ENCODE measurements at places on chromosomes 11 and 22.

DNA sequence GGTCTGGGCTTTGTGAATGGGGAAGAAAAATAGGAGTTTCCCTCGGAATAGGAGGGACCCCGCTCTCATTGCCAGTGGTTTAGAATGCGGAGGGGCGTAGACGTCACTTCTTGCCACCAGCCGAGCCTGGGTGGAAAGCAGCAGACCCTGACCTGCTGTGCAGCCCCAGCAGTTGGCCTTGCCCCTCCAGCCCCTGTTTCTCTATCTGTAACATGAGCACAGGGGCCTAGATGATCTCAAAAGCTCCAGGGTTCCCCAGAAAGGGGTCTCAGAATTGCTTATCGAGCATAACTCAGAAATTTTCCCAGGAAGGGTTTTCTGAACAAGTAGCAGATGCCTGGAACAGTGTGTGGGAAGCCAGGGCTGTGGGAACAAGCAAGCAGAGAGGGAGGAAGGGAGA is 43.9 kb downstream of the C11orf91 start:
- DNase-seq = no peak

DNA sequence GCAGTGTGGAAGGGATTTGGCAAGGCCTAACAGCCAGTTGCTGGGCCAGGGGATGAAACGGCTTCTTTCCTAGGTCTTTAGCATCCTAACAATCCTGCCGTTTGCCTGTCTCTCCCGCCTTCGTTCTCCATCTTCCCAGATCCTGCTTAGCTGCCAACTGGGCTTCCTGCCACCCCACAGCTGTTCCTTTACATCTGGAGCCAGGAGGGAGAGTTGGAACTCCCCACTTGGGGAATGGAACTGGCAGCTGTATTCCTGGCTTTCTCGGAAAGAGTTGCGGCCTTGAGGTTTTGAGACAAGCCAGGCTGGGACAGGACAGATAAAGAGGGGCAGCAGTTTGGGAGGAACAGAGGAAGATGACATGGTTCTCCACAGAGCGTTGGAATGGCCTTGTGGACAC is 59.6 kb downstream of the ST3GAL4 start:
- DNase-seq = no peak

DNA sequence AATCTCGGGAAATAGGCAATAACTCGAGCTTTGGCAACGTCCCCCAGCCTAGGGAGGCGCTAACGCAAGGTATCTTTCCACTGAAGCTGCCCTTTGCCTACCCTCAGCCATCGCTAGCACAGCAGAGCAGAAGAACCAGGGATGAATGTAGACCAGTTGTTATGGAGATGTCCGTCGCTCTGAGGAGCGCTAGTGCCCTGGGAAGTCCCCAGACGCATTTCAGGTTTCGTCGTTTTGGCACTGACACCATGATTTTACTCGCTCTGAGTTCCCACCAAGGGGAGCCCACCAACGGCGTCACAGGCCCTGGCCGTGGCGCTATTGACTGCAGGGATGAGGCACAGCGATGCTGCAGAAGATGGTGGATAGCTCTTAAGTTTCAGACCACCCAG is 22.7 kb upstream of the BDNF start:
- DNase-seq = no peak

DNA sequence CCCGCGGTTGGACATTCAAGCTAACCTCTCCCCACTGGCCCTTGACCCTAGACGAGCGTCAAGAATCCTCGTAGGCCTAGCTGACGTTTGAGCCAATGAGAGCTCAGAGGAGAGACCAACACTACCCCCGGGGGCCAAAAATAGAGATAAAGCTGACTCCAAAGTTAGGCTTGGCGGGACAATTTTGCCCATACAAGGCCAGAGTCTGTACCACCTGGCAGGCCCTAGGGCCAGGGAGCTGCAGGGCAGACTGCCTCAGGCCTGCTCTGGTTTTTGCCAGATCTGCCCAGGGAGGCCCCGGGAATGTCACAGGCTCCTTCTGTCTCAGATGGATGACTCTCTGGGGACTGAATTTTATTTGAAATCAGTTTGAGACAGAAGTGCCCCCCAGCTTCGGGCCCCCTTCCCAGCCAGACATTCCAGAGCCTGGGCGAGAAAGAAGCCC is 40.8 kb upstream of the ACCSL start:
- no peak for DNase-seq

GRCh38 chr11:123377355-123377754 is 52.7 kb upstream of the GRAMD1B start:
- no peak for DNase-seq

DNA sequence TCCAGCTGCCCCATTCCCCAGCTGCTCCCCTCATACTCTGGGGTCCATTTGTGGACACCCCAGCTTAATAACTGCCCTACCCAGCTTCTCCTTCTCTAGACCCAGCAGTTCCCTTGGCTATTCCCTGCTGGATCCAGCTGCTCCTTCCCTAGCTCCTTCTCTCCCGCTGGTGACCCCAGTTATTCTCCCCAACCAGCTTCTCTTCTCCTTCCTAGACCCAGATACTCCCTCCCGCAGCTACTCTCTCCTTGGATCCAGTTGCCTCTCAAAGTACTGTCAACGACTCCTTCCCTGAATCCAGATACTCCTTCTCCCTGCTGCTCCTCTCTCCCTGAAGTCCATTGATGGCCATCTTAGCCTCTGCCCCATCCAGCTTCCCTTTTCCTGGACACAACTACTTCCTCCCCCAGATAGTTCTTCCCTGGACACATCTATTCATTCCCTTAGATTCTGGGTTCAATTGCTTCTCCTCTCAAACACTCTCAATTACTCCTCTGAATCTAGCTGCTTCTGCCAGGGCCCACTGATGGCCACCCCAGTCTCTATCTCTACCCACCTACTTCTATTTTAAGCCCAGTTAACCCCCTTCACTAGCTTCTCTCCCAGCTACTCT is 11.6 kb downstream of the SELENOM start:
- no peak for DNase-seq

- no peak for DNase-seq
Observed at GRCh38 chr11:132576706-132577105, 955.6 kb downstream of the OPCML start.

GRCh38 chr11:102396708-102397563 is 49.9 kb downstream of the BIRC2 start:
- DNase-seq = no peak

DNA sequence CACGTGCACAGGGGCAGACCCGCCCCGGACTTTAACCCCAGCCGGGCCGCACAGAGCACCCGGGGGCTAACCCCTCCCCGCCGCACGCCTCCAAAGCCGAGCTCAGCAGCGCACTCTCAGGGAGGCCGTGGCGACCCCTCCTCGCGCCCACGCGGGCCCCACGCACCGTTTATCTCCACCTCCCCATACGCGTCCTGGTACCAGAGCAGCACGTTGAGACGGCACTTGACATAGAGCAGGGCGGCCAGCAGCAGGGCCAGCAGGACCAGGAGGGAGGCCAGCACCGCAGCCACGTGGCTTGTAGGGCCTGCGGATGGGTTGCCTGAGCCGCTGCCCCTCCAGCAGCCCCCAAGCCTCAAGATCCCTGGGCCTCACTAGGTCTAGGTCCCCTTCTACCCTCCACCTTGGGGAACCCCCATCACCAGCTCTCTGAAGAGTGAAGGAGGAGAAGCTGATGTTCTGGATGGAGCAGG is 7.1 kb downstream of the SIGIRR start:
- no peak for DNase-seq
